Kidney glomerular epithelial cell (primary cell): ENCODE measurements at places on chromosomes 11 and 22.
A peak's percentile ranks its signal among the peaks of the same experiment; 100 is the strongest.

- DNase-seq = no peak
Observed at GRCh38 chr11:117716521-117717440, 80.2 kb downstream of the DSCAML1 start.

GRCh38 chr11:88411265-88411664, 73.7 kb upstream of the CTSC start:
- DNase-seq = peak; percentile 13

GRCh38 chr22:45009606-45010531, at the start of gene PHF21B:
Gene PHF21B, minus strand, starts transcription at chr22:45010005. Its CDS starts 456 bp downstream, at chr22:45009549.
- DNase-seq = no peak

GRCh38 chr11:110296226-110297075, at the start of gene RDX:
Gene RDX, minus strand, starts transcription at chr11:110296614. Its CDS starts 16,922 bp downstream, at chr11:110279692.
- DNase-seq = peak; percentile 85
